NCI-H1930 (cell line): ENCODE measurements at places on chromosomes 5 and 9.

DNA sequence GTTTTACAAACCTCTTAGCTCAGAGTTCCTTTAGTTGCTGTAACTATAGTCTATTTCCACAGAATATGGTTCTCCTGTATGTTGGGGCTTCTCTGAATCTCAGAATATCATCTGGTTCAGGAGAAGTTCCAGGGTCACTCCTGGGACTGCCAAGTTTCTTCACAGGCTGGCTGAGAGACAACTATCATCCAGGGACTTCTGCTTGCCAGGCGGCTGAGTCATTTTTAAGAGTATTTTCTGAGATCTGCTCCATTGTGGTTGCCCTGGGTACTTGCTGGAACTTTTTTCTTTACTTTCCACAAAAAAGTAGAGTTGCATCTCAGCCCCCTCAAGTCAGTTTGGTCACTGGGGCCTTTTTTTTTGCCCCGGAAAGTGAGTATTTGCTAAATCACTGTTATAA, 566.5 kb downstream of the LRRC70 start:
- DNase-seq: no peak

DNA sequence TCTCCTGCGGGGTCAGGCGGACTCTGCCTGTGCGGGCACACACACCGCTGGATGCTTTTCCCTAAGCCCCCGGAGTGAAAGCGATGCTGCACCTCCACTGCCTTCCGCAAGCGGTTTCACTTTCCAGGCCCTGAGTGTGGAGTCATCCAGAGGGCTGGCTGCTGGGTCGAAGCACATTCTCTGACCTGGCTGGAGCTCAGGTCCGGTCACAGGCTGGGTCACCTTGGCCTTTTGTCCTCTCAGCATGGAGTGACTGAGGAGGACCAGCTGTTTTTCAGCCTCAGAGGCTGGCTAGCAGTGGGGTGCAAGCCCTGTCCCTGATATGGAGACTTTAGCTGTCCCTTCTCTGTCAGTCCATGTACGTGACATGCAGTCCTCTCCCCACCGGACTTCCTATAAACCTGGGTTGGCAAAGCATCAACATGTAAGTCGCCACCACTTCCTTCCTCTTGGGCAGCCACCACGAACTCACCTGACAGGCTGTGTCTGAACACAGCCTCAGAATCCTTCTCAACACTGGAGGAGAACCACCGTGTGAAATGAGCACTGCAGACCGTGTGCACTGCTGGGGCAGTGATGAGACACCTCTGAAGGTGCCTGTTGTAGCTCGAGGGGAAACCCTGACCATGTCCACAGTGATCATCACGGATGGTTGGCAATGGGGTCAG, 51.3 kb downstream of the GADD45G start:
- DNase-seq: no peak

DNA sequence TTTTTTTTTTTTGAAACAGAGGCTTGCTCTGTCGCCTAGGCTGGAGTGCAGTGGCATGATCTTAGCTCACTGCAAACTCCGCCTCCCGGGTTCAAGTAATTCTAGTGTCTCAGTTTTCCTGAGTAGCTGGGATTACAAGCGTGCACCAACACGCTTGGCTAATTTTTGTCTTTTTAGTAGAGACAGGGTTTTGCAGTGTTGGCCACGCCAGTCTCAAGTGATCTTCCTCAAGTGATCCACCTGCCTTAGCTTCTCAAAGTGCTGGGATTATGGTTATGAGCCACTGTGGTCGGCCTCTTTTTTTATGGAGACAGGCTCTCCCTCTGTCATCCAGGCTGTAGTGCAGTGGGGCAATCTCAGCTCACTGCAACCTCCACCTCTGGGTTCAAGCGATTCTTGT, 82.9 kb downstream of the RAB24 start:
- no peak for DNase-seq

- DNase-seq: no peak
Observed at GRCh38 chr5:78242001-78242400, 52.5 kb downstream of the AP3B1 start.

- DNase-seq: no peak
Observed at GRCh38 chr9:24624481-24624880, 78.8 kb upstream of the IZUMO3 start.

DNA sequence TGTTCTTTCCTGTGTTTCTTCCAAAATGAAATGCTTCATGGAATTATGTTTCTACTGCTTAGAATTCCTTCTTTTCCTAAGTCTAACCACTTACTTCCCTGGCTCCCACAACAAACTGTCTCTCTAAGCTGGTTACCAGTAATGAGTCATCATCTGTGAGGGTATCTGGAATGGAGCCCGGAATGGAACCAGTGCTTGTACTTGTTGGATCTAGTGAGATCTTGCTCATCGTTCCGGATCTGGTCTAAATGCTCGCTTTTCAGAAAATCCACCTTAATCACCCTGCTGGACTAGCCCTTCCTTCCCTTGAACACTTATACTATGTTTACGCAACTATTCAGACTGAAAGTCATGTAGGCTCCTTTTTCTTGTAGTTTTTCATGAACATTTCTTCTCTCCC, 184.8 kb downstream of the PBX3 start:
- DNase-seq: no peak

- DNase-seq: no peak
Observed at GRCh38 chr9:109816490-109816889, 36.5 kb downstream of the PALM2AKAP2 start.

GRCh38 chr9:14326264-14326826, 12.4 kb upstream of the NFIB start:
- DNase-seq: peak; percentile 97

DNA sequence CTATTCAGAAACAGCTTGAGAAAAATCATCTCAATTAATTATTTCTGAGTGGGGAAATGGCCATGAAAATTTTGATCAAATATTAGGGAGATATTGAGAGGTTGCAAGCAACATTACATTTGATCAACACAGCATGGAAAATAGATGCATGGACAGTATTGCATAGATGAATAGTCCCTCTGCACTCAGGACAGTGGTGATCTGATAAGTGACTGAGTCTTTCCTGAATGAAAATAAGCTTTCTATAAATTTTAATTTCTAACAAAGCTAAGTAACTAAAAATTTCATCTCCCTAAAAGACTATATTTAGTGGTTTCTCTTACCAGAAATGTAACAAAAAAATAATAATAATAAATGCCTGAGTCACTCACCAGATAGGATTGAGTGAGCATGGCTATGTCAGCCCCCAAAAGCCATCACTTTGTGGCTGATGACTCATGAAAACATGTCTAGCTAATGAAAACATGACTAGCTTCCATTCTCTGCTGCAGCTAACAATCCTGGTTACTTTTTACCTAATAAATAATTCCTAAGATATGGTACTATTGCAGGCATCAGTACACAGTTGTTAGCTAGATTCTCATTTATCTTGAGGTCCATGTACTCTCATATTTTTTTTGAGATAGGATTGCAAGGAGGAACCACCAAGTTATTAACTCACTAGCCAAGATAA, 1294.8 kb upstream of the ACO1 start:
- no peak for DNase-seq

DNA sequence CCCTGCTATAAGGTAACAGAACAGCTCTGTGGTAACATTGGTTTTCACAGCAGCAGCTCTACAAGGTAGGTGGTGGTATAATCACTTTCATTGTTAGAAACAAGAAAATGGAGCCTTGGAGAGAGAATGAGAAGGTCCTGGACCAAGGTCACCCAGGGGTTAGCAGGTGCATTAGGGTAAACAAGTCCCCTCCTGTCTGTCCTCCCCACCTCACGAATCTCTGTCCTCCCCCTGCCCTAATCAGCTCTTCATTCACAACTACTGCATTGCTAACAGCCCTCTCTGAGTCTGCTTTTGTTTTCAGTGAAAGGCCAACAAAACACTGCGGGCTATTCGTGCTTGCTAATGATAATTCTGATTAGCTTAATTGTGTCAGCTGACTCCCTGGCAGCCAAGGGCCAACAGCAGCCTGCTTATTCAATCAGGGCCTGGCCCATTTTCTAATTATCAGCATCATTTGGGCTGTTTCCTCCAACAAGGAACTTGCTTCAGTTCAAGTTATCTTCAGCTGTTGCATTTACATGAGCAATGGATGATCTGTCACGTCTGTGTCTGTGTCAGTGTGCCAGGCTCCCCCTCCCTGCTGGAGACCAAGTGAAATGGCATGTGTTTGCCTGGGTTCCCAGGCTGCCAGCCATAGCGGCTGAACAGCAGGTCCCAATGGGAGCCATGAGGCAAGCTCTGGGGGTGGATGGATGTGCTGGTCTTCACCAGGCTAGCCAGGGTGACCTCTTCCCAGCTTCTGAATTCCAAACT, 56.7 kb upstream of the EQTN start:
- no peak for DNase-seq

DNA sequence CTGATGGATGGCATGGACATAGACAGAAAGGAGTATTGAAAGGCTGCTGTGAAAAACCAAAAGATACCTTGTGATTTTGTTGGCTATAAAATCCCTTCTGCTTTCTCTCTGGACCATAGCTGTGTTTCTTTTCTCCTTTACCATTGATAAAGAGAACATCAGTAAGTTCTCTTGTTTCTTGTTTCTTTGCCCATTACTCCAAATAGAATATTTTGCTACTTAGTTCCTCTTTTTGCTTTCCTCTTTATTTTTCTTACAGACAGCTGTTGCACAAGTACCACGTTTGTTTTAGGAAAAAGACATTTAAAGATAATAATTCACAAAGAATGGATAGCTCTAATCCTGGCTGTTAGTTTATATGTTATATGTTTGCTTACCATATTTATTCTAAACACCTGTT, 1129.2 kb downstream of the DTWD2 start:
- no peak for DNase-seq

GRCh38 chr5:90170261-90170660, 239.3 kb downstream of the CETN3 start:
- DNase-seq: no peak

DNA sequence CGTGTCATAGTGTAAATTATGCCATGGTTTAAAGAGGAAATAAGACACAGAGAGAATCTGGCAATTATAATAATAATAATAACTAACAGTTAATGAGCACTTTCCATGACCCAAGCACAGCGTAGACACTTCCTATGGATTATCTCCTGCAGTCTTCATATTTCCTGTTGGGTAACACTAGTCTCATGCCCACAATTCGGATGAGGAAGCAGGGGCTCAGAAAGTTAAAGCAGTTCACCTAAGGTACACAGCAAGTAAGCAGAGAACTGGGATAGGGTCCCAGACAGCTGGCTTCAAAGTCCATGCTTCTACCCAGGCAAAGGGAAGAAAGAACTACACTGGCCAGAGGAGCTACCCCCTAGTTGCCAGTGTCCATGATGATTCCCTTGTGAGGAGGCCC, 27.9 kb upstream of the TGFBI start:
- no peak for DNase-seq

DNA sequence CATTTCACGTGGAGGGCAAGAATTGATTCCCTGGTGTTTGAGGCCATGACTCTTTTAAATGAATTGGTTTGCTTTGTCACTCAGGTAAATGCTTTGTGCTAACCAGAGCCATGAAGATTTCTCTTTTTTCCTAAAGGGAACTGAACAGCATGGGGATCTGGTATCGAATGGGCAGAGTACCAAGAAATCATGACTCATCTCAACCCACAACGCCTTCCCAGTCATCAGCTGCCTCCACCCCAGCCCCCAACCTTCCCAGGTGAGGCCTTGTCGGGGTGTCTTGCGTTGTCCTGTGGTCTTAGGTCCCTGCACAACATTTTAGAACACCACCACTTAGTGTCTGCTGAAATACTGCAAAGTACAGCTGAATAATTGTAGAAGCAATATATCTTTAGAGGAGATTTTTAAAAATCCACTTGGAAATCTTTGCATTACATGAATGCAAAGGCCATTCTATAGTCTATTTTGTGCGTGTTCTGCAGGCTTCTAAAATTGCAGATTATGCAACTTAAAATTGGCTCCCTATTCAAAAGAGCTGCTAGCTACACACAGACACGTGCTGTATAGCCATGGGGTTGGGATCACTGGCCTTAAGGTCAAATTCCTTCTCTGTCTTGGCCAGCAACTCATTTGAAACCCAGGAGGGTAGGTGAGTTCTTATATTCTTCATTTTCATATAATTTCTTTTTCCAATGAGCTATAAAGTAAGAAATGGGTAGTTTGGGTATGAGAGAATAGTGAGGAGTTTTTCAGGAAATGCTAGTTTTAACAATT, 69.0 kb downstream of the MVB12B start:
- DNase-seq: no peak

GRCh38 chr9:105144841-105145240, 99.6 kb upstream of the SLC44A1 start:
- no peak for DNase-seq

DNA sequence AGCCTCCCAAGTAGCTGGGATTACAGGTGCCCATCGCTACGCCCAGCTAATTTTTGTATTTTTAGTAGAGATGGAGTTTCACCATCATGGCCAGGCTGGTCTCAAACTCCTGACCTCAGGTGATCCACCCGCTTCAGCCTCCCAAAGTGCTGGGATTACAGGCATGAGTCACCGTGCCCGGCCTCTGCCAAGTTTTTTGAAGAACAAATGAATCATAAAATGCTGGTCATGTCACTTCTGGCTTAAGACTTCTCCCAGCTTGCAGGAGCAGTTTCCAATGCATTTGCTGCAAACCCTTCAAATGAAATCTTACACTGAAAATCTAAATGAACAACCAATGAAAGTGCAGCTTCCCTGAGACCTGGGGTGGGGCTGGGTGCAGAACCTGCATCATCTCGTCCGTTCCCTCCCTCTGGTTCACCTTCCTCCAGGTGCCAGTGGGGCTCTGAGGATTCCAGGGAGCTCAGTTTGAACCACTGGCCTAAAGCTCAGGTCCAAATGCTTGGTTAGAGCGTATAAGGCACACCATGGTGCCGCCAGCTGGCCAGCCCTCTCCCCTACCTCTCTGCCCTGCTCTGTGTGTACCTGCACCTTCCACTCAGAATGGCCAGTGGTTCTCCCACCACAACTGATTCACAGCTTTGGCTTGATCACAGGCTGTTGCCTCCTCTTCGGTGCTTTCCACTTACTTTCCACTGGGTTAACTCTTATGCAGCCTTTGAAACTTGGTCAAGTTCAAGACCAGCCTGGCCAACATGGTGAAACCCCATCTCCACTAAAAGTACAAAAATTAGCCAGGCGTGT, 39.8 kb upstream of the FUBP3 start:
- DNase-seq: no peak

GRCh38 chr5:172849606-172850453, 15.8 kb downstream of the ERGIC1 start:
- DNase-seq: no peak

- DNase-seq: no peak
Observed at GRCh38 chr5:103364074-103364473, 105.5 kb downstream of the MACIR start.

DNA sequence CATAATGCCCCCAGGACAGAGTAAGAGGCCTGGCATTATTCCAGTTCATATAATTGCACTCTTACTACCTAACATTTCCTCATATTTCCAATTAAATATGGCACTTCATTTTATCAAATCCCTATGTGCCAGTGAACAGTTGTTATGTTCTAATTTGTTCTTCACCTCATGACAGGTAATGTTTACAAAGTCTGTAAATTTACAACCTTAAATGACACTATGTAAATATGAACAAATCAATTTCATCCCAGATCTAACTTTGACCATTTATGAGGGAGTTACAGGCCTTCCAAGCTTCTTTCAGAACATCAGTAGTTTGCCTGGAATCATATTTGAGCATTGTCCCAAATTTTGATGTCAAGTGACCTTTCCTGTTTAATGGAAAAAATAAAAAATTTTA, 592.6 kb upstream of the CDH6 start:
- DNase-seq: no peak

- DNase-seq: no peak
Observed at GRCh38 chr5:34847056-34847455, 8.1 kb downstream of the TTC23L start.

GRCh38 chr9:93698140-93698908, 121.9 kb downstream of the PHF2 start:
- DNase-seq: no peak
